ENCODE measurements at places on chromosomes 2 and 18. TPM values are rescaled to one million over a fixed set of nuclear protein-coding genes. Genes with fewer than 3 reads are reported as not detected.

- no peak overlapping the region for H3K4me3 ChIP-seq
- peaks cover 15% of the 10 kb centered on the region for H3K4me1 ChIP-seq
- H3K27ac ChIP-seq = no peak overlapping the region
- DNase-seq = peak; percentile 68
Measured at GRCh38 chr2:32058130-32058529, 5.2 kb upstream of the SPAST start.

DNA sequence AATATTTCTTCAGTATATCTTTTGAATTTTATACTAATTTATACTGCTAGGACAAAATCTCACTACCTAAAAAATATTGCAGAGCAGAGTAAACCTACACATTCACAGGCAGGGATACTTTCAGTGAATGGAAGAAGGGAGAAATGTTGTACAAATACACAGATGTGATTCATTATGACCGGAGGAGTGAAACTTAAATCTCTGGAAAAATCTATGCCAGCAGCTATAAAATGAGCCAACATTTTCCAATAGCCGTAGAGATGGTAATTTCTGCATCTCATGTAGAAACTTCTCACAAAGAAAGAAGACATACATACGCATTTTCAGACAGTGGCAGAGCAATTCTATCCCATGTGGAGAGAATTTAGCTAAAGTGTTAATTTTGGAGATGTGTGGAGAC, 54.8 kb downstream of the KCNS3 start:
- no peak for DNase-seq
- H3K36me3 ChIP-seq = no peaks in the 10 kb centered on the region
- no peak overlapping the region for H3K27ac ChIP-seq
- no peak overlapping the region for H3K4me3 ChIP-seq
- H3K4me1 ChIP-seq = peaks cover 4% of the 10 kb centered on the region
- no peaks in the 10 kb centered on the region for H3K27me3 ChIP-seq

GRCh38 chr2:230866756-230867523, 2.2 kb downstream of the ITM2C start:
- no peak overlapping the region for H3K27ac ChIP-seq
- no peak overlapping the region for H3K4me3 ChIP-seq
- H3K36me3 ChIP-seq = no peaks in the 10 kb centered on the region
- no peaks in the 10 kb centered on the region for H3K4me1 ChIP-seq
- DNase-seq = no peak
- peaks cover 9% of the 10 kb centered on the region for H3K27me3 ChIP-seq

- no peak overlapping the region for H3K27ac ChIP-seq
- H3K27me3 ChIP-seq = peaks cover 6% of the 10 kb centered on the region
- peak overlapping the region; percentile 41 for H3K4me3 ChIP-seq
- H3K36me3 ChIP-seq = no peaks in the 10 kb centered on the region
- H3K4me1 ChIP-seq = peaks cover 20% of the 10 kb centered on the region
- DNase-seq = peak; percentile 82
Measured at GRCh38 chr2:85772019-85772745, 18.4 kb downstream of the ATOH8 start.

DNA sequence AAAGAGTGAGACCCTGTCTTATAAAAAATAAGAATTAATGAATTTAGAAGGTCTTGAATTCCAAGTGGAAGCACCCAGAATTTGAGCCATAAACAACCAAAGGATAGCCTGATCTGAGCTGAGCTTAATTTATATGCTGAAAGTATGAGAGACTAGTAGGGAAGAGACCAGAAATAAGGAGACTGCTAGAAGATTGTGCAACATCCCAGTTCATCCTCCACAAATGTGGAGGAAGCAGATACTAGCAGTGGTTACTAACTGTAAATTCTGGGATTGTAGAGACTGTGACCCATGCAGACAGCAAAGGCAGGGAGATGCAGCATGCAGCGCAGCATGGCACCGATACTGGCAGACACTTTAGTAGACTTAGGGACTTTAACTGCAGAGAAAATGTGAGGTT, 1.5 kb upstream of the SULT1C2 start:
- DNase-seq = no peak
- H3K27me3 ChIP-seq = no peaks in the 10 kb centered on the region
- no peak overlapping the region for H3K4me3 ChIP-seq
- H3K36me3 ChIP-seq = no peaks in the 10 kb centered on the region
- peaks cover 16% of the 10 kb centered on the region for H3K4me1 ChIP-seq
- H3K27ac ChIP-seq = no peak overlapping the region

DNA sequence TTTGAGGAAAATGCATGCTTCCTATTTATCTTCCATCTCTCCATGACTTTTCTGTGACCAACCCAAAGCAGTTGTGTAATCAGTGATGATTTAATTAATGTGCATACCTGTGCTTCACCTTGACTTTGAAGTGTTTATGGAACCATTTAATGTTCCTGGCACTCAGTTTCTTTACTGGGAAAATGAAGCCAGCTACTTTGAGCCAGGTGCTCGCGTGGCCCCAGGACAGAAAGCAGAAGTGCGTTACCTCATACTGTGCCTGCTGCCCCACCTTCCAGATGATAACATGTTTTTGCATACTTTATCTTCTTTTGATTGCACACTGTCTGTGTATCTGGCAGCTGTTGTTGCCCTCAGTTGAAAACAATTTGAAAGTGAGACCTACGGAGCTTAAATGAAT, 61.3 kb downstream of the PMAIP1 start:
- H3K27ac ChIP-seq = no peak overlapping the region
- H3K4me3 ChIP-seq = no peak overlapping the region
- DNase-seq = no peak
- no peaks in the 10 kb centered on the region for H3K36me3 ChIP-seq
- H3K27me3 ChIP-seq = no peaks in the 10 kb centered on the region
- H3K4me1 ChIP-seq = peaks cover 30% of the 10 kb centered on the region

GRCh38 chr18:69956057-69956456, 8.4 kb upstream of the CD226 start:
- no peak overlapping the region for H3K4me3 ChIP-seq
- no peak for DNase-seq
- no peaks in the 10 kb centered on the region for H3K36me3 ChIP-seq

- no peaks in the 10 kb centered on the region for H3K4me1 ChIP-seq
- H3K4me3 ChIP-seq = no peak overlapping the region
- H3K27me3 ChIP-seq = no peaks in the 10 kb centered on the region
- H3K36me3 ChIP-seq = peaks cover 32% of the 10 kb centered on the region
- DNase-seq = no peak
Measured at GRCh38 chr2:11787991-11788390, 41.6 kb downstream of the LPIN1 start.

The PGAP1 gene
- total RNA-seq = 5.1 TPM

The C1QL2 gene
- not detected for total RNA-seq
